ENCODE measurements at places on chromosomes 5 and 9. TPM values are rescaled to one million over a fixed set of nuclear protein-coding genes. Genes with fewer than 3 reads are reported as not detected.

Gene ACSL6
- not detected for total RNA-seq

Gene NADK2
- total RNA-seq, result 16.6 TPM

Gene FAM81B
- not detected for total RNA-seq

Gene SELENOP
- total RNA-seq, result 2.1 TPM

Gene WDR38
- not detected for total RNA-seq

Gene SPATA31A6
- total RNA-seq, result not detected

DNA sequence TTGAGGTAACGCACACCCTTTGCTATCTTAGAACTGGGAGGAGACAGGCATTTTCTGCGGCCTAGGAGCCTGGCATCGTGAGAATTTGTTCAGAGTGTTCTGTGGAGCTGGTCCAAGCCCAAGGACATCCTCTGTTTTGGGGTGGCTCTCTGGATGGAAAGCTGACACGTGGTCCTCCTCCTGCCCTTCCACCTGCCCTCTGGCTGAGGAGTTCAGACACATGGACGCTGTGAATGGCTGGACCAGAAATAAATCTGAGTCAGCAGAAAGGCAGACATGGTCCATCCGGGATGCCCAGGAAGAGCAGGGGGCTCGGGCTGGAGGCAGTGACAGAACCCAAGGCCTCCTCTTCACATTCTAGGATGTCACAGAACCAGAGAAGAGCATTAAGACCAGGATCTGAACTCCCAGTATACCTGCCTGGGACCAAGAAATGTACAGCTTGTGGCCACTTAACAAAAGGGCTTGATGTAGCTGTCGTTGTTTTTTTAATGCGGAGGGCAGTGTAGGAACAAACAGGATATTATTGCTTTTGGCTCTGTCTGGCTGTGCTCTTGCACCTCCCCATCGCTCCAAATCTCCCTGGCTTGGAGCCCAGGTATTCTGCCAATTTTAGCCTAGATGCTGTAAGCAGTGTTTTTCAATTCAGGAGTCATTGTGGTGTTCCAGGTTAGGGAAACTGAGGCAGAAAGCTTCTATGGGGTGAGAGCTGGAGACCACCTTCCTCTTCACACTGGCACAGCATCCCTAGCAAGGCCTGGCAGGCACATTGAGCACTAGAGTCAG lies 2.4 kb downstream of the CKMT2 start:
- no peak for DNase-seq

- DNase-seq, result no peak
Observed at GRCh38 chr9:34218446-34218845, 39.6 kb downstream of the UBAP1 start.

GRCh38 chr5:8553364-8553763 lies 684.4 kb downstream of the MTRR start:
- no peak for DNase-seq

- DNase-seq, result no peak
Observed at GRCh38 chr5:59660737-59661136, 232.8 kb downstream of the PDE4D start.

GRCh38 chr5:160284291-160284873 lies 28.0 kb downstream of the CCNJL start:
- DNase-seq, result no peak
